ENCODE measurements at places on chromosomes 4 and X.

- DNase-seq: no peak
Measured at GRCh38 chrX:129980001-129980401, 2.4 kb upstream of the BCORL1 start.

DNA sequence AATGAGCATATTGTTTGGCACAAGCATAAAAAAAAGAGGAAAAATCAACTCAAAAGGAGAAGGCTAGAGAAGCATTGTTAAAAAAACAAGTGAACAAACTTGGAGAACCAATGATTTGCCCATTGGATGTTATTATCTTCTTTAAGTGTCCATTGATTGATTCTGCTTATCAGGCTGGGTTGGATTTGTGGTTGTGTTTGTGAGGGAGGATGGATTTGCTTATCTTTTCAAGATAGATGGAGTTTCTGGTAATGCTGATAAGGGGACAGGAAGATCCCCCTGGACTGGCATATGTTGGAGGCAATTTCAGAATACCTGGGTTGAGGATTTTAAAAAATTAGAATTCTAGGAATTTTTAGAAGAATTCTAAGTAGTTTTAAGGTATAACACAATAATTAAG lies 41.8 kb upstream of the TMEM192 start:
- no peak for DNase-seq

- DNase-seq: no peak
Measured at GRCh38 chr4:112002248-112002661, 143.0 kb upstream of the FAM241A start.

- no peak for DNase-seq
Measured at GRCh38 chr4:95506264-95506663, 42.5 kb downstream of the UNC5C start.

DNA sequence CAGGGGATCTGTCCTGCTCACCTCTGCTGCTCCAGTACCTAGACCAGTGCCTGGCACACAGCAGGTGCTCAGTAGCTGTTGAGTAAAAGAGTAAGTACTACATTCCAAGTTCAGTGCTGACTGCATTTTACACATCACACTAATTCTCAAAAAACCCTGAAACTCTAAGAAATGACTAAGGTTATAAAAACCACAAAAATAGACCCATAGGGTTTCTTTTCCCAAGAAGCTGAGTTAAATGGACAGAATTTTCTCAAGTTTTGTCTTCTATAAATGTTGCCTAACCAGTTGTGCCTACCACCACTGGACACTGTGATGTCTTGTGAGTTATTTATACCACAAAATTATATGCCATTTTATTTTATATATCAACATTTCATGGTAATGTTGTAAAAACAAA lies 78.9 kb upstream of the RXFP1 start:
- no peak for DNase-seq

DNA sequence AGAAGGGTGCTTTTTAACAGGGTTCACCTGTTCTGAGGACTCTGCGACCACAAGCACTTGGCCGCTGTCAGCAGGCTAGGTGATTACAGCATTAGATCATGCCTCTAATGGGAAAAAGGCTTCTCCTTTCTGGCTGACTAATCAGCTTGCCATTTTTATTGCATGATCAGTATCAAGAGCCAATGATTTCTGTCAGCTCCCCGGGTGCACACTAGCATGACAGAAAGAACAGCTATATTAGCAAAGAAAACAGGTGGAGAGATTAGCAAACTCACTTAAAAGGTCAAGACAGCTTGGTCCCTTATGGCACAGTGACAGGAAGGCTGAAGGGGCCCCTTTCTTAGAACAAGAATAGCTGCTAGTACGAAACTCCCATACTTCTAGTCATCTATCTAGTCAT lies 170.0 kb downstream of the SMIM20 start:
- no peak for DNase-seq

- no peak for DNase-seq
Measured at GRCh38 chr4:182695842-182696241, 221.3 kb downstream of the DCTD start.

- no peak for DNase-seq
Measured at GRCh38 chr4:15562623-15563022, 92.5 kb downstream of the FBXL5 start.

DNA sequence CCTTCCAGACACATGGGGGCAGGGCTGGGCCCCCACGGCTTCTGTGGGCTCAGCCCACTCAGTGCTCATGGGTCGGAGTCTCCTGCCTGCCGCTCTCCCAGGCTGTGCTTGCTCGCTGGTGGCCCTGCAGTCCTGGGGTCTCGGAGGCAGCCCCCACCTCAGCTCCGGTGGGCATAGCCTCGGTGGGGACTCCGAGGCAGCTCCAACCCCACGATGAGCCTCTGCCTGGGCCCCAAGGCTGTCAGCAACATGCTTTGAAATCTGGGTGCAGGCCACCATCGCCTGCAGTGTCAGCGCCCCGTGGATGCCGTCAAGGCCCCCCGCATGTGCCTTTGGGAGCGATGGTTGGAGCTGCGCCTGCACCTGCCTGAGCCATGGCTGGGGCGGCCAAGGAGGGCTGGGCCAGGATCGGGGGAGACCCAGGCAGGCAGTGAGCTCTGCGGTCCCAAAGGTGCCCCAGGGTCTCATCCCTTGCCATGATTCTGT lies 30.2 kb upstream of the SPON2 start:
- no peak for DNase-seq

GRCh38 chr4:186260117-186260503 lies 5.9 kb upstream of the F11 start:
- no peak for DNase-seq

DNA sequence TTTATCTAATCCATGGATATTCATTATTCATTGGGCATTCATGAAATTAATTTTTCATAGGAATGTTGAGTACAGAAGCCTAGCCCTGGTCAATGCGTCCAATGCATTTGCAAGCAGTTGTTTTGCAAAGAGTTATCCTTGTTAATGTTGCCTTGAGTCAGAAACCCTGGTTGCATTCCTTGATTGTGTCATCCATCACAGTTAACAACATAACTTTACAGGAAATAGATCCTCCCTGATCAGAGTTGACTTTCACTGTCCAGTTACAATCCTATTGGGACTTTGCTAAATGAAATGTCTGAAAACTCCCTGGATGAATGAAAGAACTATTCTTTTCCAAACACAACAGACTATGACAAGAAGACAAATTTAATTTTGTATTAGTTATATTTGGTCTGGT lies 924.3 kb upstream of the SLIT2 start:
- no peak for DNase-seq

- DNase-seq: no peak
Measured at GRCh38 chrX:38561951-38562719, 793 bp downstream of the TSPAN7 start.

GRCh38 chrX:102517326-102517725 lies 787 bp upstream of the TMSB15A start:
- DNase-seq: no peak

- no peak for DNase-seq
Measured at GRCh38 chr4:75679876-75680575, 6.8 kb upstream of the G3BP2 start.

- no peak for DNase-seq
Measured at GRCh38 chrX:95145848-95146490, 1472.0 kb downstream of the FAM133A start.

- peak; percentile 87 for DNase-seq
Measured at GRCh38 chrX:11759461-11760311, 1.6 kb downstream of the MSL3 start.

DNA sequence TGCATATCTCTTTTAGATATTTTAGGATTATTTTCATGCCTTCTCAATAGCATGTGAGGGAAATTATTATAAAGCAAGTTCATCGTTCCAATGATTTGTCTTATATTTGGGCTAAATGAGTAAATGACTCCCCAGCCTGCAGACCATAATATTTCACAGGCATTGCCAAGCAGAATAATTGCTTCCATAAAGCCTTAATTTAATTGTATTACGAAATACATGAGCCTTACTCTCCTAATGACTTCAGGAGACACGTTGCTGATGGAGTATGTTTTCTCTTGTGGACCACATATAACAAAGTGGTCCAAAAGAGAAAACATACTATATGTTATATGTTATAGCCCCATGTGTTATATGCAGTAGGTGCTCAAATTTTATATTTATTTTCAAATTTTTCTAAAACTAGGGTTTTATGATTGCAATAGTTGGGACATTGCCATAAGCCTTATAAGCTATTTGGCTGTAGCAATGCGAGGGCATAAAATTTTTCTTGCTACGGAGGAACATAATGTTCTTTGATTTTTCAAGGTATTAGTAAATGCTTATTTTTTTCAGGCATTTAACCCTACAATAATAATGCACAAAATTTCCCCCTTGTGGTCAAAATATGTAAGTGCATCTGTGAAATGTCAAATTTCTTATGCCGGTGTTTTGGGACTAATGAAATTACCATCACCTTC lies 26.2 kb upstream of the TMPRSS11D start:
- DNase-seq: peak; percentile 7

DNA sequence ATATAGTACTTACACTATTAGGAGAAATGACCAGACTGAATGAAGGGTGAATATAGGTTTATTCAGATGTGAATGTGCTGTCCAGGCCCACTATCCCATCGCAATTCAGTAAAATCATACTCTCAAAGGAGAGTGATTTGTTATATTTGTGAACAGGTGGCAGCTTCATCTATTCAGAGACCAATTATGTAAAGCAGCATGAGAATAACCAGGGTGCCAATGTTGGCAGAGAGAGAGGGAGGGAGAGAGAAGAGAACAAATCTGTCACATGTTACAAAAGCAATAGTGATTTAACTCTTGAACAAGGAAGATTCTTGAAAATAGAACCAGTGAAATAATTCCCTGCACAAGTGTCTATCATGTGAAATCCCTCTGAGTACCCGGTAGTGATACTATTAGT lies 38.9 kb upstream of the TLL1 start:
- no peak for DNase-seq

GRCh38 chr4:75708218-75708691 lies 16.1 kb upstream of the USO1 start:
- DNase-seq: peak; percentile 66

DNA sequence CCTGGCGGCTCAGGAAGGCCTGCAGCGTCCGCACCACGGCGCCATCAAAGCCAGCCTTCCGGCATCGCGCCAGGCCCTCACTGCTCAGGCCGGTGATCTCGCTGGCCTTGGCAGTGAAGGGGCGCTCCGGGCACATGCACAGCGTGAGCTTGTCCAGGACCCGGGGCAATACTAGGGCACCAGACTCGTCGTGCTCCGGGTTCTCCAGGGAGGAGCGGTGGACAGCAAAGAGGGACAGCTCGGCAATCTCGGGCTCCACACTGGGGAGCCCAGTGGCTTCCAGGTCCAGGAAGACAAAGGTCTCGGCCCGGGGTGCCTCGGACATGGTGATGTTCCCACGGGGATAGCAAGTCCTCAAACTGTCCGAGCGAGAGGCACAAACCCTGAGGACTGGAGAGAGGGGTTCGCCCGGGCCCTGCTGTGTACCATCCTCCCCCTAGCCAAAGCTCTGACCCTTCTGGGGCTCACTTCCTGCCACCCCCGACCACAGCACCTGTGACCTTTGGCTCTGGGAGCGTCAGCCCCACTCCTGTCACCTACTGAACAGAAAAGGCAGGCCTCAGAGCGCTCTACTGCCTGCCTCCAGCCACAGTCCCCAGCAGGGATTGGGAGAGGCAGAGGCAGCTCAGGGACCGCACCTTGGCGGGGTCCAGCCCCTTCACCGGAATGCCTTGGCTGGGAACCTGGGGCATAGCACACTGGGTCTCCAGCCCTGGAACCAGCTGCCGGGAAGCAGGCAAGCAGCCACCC lies 575 bp downstream of the TREX2 start:
- DNase-seq: no peak

- DNase-seq: no peak
Measured at GRCh38 chr4:47075919-47076318, 44.6 kb downstream of the GABRB1 start.

- DNase-seq: no peak
Measured at GRCh38 chr4:114205261-114205660, 225.8 kb upstream of the ARSJ start.

DNA sequence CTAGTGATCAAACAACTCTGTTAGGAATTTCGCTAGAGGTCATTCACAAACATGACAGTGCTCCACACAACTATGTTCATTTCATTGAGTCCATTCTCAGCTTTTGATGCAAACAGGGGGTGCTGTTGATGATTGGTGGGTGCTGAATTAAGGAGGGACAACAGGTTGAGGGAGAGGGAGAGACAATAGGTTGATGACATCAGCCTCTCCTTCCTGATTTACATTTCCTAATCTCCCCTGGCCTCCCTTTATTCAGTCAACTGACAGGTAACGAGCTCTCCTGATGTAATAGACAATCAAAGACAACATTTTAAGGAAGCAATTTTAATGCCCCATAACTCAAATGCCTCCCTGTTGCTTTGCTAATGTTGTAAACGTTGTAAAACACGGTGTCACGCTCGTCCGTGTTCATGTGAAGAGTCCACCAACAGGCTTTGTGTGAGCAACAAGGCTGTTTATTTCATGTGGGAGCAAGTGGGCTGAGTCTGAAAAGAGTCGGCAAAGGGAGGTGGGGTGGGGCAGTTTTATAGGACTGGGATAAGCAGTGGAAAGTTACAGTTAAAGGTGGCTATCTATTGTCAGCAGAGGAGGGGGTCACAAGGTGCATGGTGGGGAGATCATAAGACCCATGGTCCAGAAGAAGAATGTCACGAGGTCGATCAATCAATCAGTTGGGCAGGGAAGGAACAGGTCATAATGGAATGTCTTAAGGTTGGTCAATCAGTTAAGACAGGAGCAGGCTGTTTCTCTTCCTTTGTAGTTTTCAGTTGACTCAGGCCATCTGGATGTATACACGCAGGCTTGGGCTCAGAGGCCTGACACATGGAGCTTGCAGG lies 4.8 kb upstream of the GAR1 start:
- no peak for DNase-seq

- DNase-seq: no peak
Measured at GRCh38 chr4:137367620-137368019, 164.7 kb downstream of the PCDH18 start.

DNA sequence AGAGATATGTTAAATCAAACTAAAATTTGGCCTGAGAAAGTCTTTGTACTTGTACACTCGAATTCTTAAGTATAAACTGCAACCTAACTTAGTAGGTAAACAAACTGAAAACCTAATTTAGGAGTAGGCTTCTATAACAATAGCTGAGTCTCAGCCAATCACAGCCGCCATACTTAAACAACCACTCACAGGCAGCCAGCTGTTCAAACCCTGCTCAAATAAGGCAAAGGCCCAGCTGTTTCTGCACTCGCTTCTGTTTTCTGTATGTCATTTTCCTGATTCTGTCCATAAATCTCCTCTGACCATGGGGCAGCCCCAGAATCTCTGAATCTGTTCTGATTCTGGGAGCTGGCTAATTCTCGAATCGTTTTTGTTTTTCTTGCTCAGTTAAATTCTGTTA lies 7.8 kb upstream of the PLS3 start:
- no peak for DNase-seq

GRCh38 chrX:147917700-147918695 lies 6.3 kb downstream of the FMR1 start:
- DNase-seq: peak; percentile 35

DNA sequence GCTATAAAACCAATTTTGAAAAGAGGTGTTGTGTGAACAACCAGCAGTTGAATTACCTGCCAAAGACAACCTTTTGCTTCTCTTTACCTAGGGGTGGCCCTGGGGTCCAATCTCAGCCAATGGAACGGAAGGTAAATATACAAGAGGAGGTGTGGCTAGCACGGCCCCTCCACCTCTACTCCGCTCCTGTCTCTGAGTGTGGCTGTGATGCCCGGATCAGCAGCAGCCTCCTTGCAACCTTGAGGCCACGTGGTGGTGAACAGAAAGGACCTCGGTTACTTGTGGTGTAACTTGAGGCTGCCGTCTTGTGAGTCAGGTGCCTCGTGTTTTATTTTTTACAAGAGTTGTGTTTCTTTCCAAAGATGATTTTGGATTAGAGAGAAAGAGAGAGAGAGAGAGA lies 121.5 kb upstream of the PPP2R3B start:
- DNase-seq: no peak

Data from hematopoietic multipotent progenitor cell treated with erythropoietin and hydrocortisone succinate and interleukin-3 and kit ligand, for 17 days (in vitro differentiated cells).